ENCODE measurements at places on chromosomes 3 and 15.
A peak's percentile ranks its signal among the peaks of the same experiment; 100 is the strongest.

DNA sequence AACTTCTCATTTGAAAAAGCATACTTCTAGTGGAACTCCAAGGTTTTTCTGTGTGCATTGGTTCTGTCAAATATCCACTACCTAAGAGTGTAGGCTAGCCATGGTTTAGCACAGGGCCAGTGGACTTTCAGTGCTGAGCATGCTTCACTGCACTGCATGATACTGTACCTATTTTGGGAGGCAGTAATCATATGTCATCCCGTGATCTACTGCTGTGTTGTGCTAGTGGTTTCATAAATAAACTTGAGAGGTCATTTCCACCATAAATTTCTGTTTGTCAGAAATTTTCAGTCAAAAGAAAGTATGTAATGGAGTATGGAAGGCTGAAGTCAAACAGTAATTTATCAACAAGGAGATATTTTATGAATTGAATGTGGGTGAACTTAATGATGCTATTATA lies 203.6 kb downstream of the ROBO1 start:
- DNase-seq, result no peak

DNA sequence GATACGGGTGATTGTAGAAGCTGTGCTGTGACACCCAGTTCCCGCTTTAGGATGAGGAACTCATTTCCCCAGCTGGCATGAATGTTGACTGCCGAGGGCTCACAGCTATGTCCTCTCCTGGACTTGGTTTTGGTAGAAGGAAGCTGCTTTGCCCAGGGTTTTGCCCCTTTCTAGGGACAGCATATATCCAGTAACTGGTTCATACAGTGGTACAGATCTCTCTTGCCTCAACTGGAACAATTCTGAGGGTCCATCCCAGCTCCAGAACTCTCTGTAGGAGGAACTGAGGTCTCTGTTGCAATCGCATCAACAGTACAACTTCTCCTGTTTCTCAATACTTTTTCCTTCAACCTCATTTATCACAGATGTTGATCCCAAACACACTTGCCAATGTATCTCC lies 54.5 kb upstream of the FNDC3B start:
- no peak for DNase-seq

DNA sequence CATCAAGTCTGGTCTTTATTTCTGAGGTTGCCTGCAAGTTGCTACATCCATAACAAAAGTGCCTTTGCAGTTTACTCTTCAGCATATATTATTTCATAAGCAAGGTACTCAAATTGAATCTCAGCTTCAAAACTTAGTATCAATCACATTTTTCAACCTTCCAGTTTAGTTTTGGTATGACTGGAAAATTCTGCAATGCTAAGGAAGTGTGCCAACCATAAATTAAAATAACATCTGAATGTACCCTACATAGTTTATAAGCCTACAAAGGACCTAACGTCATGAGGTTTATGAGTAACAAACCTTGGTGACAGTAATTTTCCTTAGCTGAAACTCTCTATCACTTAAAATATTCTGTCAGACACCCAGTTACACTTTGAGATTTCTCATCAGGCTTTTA lies 62.8 kb downstream of the THBS1 start:
- no peak for DNase-seq

GRCh38 chr15:25175789-25176615 lies 221.2 kb downstream of the SNRPN start:
- peak; percentile 12 for DNase-seq

GRCh38 chr3:159856590-159857104 lies 132.0 kb upstream of the IL12A start:
- DNase-seq, result no peak

- DNase-seq, result no peak
These were observed 59.6 kb downstream of the DLG1 start for GRCh38 chr3:197238842-197239241.

DNA sequence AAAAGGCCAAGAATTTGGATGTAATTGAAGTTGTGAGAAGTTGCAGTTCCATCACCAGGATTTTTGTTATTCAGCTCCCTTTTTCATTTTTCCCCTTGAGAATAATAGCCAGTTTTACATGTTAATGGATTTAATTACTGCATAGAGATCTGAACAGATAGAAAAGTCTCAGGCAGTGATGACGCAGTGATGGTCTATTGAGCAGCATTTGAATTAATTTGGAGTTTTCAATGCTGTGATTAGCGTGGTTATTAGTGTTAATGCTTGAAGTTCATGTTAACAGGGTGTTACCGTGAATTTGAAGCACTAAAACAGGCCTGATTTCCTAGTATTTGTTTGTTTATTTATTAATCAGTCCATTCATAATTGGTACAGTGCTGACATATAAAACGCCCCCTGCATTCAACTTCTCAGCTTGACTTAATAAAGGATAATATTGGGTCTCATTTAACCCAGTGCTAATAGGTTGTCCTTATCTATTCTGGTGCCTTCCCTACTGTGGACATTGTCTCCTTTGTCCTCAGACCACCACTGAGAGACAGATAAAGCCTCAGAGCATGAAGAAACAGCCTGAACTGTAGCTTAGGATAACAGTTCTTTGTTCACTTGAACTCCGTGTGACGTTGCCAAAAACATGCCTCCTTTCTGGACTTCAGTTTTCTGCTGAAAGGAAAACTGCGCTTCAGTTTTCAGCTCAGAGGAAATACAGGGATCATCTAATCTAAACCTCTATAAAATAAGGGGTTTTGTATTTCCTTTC lies 82.4 kb downstream of the RTP4 start:
- DNase-seq, result no peak

- peak; percentile 51 for DNase-seq
These were observed 90.2 kb downstream of the ANP32A start for GRCh38 chr15:68730471-68730919.

GRCh38 chr3:170037463-170038433 lies at the start of gene GPR160:
Gene GPR160, plus strand, starts transcription at chr3:170037995. Its CDS starts 45,978 bp downstream, at chr3:170083973.
- peak; percentile 72 for DNase-seq

DNA sequence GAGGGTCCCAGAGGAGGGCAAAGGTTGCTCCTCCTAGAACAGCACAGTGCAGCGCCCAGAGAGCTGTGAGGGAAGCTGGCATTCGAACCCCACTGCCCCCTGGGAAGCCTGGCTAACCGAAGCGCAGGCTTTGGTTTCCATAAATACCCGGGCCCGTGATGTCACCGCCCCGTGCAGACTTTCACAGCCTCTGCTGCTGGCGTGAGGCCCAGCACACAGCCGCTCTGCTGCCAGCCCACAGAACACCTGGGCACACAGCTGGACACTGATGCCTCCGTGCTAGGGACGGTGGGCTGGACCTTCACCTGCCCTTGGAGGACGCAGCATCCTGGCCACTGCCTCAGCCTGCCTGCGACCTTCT lies 1.0 kb downstream of the IQSEC1 start:
- peak; percentile 70 for DNase-seq

DNA sequence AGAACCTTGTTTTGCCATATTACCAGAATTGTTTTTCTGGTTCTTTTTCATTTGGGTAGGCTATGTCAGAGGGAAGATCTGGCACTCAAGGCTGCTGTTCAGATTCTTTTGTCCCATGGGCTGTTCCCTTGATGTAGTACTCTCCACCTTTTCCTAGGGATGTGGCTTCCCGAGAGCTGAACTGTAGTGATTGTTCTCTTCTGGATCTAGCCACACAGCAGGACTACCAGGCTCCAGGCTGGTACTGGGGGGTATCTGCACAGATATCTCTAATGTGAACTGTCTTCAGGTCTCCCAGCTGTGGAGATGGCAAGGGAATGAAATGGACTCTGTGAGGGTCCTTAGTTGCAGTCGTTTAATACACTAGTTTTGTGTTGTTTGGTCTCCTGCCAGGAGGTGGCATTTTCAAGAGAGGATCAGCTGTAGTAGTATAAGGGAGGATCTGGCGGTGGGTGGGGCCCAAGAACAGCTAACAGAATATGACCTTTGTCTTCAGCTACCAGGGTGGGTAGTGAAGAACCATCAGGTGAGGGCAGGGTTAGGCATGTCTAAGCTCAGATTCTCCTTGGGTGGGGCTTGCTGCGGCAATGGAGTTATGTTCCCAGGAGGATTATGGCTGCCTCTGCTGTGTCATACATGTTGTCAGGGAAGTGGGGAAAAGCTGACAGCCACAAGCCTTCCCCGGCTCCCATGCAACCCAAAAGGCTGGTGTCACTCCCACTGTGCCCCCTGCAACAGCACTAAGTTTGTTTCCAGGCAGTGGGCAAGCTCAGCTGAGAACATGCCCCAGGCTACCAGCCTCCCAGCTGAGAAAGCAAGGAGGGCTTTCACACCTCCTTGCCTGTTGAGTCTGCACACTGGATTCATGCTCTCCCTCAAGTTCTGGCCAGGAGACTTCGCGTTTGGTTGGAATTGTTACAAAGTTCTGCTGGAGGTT lies 252.5 kb downstream of the ISL2 start:
- no peak for DNase-seq

- peak; percentile 37 for DNase-seq
These were observed 48.2 kb upstream of the IGF1R start for GRCh38 chr15:98599909-98600691.

DNA sequence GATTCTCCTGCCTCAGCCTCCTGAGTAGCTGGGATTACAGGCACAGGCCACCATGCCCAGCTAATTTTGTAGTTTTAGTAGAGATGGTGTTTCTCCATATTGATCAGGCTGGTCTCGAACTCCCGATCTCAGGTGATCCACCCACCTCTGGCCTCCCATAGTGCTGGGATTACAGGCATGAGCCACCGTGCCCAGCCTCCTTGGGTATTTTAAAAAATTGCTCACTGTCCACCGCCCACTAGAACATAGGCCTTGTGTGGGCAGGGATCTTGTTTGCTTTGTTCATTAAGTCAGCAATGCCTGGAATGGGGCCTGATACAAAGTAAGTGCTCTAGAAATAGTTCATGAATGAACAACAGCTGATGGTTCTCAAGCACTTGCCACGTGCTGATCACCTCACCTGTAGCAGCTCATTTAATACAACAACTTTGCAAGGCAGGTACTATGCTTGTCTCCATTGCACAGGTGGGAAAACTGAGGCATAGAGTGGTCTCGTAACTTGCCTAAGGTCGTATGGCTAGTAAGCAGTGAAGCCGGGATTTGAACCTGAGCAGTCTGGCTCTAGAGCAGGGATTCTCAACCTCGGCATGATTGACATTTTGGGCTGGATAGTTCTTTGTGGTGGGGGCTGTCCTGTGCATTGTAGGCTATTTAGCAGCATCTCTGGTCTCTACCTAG lies 12.7 kb upstream of the CTSH start:
- DNase-seq, result no peak

DNA sequence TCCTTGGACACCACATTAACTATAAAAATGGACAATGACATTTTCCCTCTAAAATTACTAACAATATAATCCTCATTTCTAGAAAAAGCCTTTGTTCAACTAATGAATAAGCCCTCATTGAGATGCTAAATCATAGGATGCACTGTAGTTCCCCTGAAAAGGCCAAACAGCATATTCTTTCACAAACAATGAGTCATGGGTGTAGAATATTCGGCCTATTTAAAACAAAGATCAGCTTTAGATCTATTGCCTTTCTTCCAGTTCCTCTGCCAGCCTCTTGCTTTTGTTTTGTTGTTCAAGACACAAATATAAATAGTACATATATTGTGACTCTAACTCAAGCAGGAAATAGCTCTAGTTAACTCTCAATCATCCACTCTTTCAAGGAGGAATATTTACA lies 82.5 kb downstream of the ADAM10 start:
- DNase-seq, result no peak

DNA sequence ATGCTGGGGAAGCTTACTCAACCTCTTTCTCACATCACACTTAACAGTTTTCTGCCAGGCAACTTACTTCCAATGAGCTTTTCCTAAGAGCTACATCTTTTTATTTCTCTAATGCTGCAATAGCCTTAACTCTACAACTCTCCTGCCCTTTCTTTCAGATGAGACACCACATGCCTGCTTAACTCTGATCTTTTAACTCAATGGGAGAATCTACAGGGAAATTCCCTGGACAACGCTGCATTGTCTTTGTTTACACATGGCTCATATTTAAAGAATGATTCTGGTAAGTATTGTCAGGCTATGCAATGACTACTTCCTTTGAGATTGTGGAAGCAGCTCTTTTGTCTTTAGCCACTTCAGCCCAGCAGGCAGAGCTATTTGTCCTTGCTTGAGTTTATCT lies 353.1 kb upstream of the BCHE start:
- no peak for DNase-seq

- DNase-seq, result peak; percentile 35
These were observed 200.5 kb downstream of the AKAP13 start for GRCh38 chr15:85580879-85581278.

GRCh38 chr3:39202094-39202493 lies 9.7 kb upstream of the XIRP1 start:
- DNase-seq, result peak; percentile 58

- no peak for DNase-seq
These were observed 313.1 kb downstream of the CADM2 start for GRCh38 chr3:85271911-85272310.

DNA sequence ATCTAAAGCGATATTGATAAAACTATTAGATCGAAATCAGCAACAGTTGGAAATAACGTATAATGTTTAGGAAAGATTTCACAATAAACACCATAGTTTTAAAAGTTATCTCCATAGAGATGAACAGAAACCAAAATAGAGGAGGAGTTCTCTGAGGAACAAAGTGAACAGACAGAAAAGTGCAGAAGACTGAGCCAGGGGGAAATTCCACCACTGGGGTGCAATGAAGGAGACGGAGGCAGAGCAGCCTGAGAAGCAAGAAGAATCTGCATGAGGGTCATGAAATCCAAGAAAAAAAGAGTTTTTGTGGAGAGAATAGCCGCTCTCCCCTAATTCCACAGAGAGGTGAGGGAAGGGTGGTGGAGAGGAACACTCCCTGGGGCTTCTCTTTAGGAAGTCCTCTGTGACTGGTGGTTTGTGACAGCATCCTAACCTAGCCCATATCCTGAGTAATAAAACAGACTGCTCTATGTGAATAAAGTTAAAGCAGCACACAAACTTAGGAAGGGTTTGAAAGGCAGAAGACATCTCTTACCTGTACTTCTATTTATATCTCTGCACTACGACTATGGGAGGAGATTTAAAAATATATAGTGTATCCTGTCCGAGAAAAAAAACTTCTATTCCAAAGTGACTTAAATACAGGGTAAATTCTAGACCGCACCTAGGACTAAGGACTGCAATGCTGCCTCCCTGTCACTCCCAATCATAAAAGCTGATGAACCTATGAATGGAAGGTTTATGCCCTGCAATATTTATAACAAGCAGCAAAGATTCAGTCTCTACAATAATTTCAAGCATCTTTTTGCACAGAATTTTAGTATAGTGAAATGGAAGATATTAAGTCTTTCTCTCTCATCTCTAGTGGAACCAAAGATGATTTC lies 22.9 kb downstream of the ATP8B4 start:
- DNase-seq, result no peak

DNA sequence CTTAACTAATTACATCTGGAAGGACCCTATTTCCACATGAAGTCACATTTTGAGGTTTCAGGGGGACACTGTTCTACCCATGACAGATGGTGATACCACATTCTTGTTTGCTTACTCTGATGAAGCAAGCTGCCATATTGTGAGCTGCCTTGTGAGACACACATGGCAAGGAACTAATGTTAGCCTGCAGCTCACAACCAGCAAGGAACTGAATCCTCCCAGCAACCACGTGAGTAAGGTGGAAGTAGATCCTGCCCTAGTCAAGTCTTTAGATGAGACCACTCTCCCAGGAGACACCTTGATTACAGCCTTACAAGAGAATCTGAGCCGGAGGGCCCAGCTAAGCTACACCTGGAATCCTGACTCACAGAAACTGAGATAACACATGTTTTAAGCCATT lies 160.1 kb downstream of the PDE8A start:
- DNase-seq, result no peak
